Cardiac fibroblast (primary cell): ENCODE measurements at places on chromosomes 5 and 9.

DNA sequence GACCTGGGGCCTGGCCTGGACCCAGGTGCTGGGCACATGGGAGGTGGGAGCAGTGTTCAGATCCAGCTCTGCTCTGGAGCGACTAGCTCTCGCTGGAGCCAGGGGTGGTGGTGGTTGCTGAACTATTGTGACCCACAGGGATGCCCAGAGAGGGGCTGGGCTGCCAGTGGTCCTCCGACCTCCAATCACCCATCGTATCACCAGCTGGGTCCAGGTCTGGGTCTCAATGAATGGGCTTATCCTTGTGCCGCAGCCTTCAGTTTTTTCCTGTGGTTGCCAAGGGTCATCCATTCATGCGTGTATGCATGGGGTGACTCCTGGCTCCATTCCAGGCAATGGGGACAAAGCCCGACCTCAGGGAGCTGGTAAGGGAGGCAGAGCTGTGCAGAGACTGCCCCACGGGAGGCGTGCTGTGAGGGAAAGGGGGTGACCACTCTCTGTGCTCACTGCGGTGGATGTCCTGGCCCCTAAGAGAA, 68.6 kb upstream of the RNF130 start:
- DNase-seq = no peak

- peak; percentile 32 for DNase-seq
Measured at GRCh38 chr9:29322240-29322639, 1749.0 kb upstream of the C9orf72 start.

DNA sequence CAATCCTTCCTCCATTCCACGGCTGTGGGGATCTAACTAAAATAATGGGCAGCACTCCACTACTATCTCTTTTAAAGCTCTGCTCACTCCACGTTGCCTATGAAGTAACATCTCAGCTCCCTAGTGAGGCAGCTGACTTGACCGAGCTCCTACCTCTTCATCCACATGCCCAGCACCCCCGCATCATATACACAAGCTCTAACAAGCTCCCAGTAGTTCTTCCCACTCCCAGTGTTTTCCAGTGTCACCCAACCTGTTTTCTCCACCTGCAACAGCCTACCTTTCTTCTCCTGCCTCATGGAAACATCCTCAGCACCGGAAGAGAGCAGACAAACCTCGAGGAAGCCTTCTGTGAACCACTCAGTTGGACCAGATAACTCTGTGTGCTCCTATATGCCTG, 50.5 kb downstream of the ELAVL2 start:
- DNase-seq = no peak

DNA sequence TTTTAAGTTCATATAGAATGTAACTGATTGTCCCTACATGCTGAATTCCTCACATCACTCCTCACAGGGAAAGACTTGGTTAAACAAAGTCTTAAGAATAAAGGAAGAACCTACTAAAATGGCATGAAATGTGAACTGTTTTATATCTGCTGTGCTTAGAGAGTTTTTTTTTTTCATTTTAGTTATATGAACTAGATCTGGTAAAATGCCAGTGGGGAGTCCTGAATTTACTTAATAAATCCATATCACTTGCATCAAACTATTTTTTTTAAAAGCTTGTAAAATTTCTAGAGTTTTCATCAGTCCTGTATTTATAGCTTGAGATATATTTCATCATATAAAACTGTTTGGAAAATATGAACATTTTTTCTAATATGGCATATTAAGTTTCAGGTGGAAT, 1528.6 kb downstream of the EFNA5 start:
- DNase-seq = no peak

GRCh38 chr5:33994845-33995244, 10.4 kb upstream of the SLC45A2 start:
- DNase-seq = peak; percentile 46

- no peak for DNase-seq
Measured at GRCh38 chr9:14418941-14419937, 105.3 kb upstream of the NFIB start.

DNA sequence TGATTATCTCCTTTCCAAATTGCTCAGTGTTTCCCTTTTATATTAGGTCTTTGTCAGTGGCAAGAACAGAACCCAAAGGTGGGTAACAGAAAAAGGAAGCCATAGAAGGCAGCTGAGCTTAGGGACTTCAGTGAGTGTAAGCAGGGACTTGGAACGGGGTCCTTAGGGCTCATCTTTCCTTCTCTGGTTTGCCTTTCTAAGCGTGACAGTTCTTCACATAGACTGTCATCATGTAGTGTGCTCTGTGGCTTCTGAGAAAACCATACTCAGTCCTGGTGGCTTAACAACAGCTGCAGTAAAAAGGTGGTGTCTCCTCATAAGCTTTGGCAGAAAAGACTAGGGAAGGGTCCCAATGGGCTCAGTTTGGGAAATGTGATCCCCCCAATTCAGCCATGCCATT, 108.8 kb downstream of the SLC12A2 start:
- no peak for DNase-seq

DNA sequence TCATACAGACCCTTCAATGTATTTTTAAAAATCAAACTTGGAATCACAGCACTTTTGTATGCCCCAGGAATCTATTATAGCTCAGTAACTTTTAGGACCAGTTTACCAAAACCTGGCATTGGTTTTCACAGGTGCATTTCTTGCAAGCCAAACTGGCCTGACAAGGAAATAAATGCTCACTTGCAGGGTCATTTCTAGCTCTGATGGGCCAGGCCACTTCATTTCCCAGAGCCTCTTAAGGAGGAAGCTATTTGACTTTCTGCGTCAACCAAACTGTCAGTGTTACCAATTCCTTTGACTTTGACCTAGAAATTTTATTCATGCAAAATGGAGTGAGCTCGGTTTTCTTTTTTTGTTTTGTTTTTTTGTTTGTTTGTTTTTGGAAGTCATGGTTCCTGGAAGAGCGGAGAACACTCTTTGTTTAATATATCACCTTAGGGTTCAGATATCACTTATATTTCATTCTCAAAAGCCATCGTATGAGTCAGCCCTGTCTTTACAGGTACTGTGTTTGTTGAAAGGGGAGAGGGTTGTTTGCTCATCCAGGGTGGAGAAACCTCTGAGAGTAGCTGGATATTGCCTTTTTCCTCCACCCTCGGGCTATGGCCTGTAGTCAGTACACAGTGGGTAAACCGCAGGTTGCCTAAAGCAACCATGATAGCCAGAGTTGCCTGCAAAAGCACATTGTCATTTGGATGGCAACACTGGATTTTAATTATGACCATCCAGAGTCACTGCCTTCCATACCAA, 58.9 kb downstream of the GNA14 start:
- DNase-seq = no peak

DNA sequence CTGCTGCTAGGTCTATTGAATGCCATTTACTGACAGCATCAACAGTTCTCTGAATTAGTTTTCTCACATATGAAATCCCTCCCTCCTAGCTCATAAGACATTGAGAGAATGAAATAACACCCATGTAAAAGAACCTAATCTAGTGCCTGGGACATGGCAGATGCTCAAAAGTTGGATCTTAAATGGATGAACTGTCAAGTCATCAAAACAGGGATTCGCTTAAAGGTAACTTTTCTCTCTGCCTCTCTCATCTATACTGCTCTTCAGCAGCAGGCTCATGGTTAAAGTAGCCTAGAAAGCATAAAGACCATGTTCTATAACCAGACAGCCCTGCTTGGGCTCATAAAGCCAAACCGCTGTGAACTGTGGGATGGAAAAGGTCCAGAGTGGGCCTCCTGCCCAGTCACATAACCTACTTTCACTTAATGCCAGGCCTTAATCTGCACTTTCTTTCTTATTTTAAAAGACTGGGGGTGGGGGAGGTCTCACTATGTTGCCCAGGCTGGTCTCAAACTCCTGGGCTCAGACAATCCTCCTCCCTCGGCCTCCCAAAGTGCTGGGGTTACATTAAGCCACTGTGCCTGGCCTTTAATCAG, 3.7 kb downstream of the TMEM245 start:
- no peak for DNase-seq

GRCh38 chr5:142278627-142279026, 46.2 kb downstream of the SPRY4 start:
- no peak for DNase-seq

GRCh38 chr9:79152306-79152705, 419.5 kb upstream of the TLE4 start:
- no peak for DNase-seq

DNA sequence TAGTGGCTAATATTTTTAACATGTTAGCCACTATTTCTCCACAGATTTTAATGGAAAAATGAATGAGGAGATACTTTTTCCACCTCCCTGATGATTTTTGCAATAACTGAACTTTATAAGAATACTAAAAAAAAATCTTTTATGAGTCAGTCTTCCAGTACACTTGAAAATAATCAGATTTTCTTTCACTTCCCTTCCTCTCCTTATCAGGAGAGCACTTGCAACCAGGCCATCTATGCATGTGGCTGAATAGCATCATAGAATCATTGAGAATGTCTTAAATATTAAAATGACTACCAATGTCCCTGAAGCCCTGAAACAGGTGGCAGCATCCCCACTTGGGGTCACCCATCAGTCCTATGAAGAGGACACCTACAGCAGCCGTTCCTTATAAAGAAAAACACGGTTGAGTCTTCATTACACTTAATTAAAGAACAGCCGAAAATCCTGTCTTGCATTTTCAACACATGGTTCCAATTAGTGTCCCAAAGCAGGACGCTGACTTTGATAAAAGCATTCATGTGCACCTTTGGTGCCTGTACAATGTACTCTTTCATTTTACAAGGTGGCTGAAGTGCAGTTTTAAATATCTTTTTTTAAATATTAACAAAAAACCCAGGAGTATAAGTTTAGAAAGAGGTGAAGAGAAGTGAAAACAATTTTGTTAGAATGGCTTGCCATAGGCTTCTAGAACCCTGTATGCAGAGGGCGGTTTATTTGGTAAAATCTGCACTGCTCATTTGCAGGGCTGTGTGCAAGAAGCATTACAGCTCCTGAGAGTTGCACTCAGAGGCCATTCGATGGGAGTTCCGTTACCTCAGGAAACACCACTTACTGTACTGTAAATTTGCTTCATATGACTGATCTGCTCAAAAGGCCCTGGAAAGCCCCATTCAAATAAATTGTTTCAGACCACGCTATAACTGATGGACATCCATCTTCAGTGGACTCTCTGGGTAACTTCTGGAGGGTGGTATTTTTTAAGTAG, 106.9 kb upstream of the VCAN start:
- no peak for DNase-seq

GRCh38 chr9:72773570-72773969, 179.3 kb downstream of the ALDH1A1 start:
- DNase-seq = no peak

GRCh38 chr5:36598045-36598444, 8.4 kb upstream of the SLC1A3 start:
- no peak for DNase-seq
